ENCODE measurements at places on chromosomes 3 and 15.

GRCh38 chr3:81045976-81046375 lies 715.5 kb downstream of the GBE1 start:
- no peak for DNase-seq

GRCh38 chr3:196365736-196366135 lies 27.5 kb upstream of the TM4SF19 start:
- no peak for DNase-seq

DNA sequence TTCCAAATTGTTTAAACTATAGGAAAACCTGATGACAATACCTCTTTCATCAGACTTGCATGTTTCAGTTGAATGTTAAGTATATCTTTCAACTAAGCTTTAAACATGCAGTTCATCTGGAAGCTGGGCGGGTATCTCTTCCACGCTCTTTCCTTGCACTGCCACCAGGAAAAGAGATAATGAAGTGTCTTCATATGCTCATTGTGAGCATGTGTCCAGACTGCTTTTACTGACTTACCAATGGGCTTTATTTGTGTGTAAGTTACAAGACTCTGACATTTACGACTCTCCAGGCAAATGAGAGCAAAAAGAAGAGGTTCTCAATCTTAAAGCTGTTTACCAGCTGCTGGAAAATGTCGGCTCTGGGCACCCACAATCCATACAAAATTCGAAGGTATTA lies 52.8 kb downstream of the TMEM212 start:
- no peak for DNase-seq

DNA sequence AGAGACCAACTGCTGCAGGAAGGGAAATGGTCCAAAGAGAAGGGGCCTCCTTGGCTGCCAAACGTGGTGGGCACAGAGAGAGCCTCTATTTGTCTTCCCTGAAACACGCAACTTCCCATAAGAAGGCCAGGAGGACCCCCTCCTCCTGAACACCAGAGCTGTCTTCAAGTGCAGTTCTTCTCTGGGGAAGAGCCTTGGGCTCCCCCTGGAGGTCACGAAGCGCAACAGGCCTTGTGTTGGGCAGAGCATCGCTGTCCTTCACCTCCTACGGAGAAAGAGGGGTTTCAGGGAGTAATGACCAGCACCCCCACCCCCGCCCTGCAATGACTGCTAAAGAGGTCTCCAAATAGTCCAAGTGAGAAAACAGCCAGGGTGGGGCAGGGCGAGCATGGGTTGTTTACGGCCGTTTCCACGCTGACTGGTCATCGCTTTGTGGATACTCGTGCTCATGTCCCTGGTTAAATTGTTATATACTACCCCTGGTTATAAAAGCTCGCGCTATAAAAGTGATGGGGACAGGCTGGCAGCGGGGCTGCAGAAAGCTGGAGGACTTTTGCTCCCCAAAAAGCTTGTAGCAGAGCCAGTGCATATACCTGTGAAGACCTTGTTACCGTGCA lies 397.5 kb upstream of the ATP10A start:
- no peak for DNase-seq

- no peak for DNase-seq
These were observed 55.4 kb downstream of the KLF13 start for GRCh38 chr15:31381801-31382712.

GRCh38 chr3:79843180-79843579 lies 75.4 kb upstream of the ROBO1 start:
- no peak for DNase-seq

DNA sequence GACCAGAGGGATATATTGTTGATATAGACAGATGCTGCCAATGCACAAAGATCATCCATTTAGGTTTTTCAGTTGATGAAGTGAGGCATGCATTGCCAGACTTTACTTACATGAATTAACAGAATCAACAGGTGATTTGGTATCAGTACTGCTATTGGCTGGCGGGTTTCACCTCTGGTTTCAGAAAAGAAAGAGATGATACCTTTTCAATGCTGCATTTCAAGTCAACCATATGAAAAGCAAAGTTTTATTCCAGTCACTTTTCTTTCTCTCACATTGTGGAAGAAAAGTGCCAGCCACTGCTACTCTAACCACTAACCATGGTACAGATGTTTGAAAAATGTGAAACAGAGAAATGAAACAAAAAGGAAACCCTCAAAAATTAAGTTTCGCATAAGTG lies 289.1 kb downstream of the TIGIT start:
- DNase-seq: no peak

- DNase-seq: no peak
These were observed 3.3 kb downstream of the ARRDC4 start for GRCh38 chr15:97963779-97964178.

GRCh38 chr3:38003371-38003816 lies 12.8 kb downstream of the VILL start:
- DNase-seq: no peak

DNA sequence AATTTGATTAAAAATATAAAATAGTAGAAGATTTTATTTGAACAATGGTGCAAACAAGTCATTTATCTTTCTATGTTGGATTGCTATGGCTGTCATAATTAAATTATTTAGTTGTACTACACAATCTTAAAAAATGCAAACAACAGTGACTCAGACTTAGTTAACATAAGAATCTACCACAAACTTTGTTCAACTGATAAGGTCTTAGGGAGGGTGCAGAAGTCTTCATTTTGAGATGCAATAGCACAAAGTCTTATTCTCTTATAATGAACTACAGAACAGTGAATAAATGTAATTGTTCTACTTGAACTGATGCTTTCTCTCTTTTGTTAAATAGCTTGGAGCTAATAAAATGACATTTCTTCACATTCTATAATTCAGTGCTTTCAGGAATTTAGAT lies 482.8 kb upstream of the NAALADL2 start:
- DNase-seq: no peak

GRCh38 chr3:40623567-40623966 lies 98.8 kb downstream of the ZNF621 start:
- peak; percentile 24 for DNase-seq

- no peak for DNase-seq
These were observed 549.5 kb downstream of the DIPK2A start for GRCh38 chr3:144521131-144521530.

GRCh38 chr15:74799255-74799855 lies 13.3 kb upstream of the LMAN1L start:
- DNase-seq: no peak

DNA sequence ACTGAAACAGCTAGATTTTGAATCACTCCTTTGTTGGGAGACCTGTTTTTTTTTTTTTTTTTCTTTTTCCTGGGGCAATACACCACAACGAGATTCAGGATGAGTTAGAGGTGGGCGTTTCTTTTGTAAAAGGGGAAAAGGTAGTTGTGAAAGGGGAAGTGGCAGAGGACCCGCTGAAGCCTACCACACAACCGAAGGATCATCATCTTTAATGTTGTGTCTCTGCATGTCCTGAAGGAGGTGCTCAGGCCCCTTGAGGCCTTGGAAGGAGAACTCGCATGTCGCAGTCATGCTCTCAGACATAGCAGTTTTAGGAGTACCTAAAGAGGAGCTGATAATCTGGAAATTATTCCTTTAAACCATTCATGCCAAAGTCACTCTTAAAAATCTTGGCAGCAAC lies 137.9 kb upstream of the LRIG1 start:
- no peak for DNase-seq

DNA sequence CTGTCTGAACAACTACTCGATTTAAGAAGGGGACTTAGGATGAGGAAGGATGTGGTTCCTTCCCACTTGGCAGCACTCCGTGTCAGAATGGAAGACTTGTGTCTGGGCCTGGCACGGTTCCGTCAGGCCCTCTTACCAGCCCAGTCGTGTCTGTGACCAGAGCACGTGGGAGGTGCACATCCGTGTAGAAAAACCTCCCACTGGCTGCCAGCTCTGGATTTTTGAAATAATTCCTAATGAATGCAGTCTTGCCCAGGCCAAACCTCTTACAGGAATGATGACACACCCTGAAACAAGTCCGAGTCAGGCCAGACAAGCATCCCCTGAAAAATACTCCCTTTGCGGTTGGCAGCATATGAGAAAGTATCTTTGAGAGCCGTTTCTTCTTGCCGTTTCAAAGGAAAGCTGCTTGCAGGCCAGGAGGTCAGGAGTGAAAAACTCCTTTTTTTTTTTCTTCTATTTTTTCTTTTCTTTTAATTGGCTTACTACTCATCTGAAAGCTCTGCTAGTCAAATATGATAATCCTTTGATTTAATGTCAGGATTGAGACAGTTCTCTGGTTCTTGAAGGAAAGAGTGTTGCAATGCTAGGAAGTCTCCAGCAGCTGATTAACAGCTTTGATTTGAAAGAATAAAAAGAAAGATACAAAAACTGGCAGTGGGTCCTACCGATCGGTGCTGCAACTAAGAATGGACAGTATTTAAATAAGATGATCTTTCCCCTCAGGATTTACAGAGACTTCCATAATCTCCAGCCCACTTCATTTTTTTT lies 19.8 kb downstream of the IL1RAP start:
- no peak for DNase-seq

GRCh38 chr3:191997579-191998268 lies 536.8 kb downstream of the PYDC2 start:
- no peak for DNase-seq

DNA sequence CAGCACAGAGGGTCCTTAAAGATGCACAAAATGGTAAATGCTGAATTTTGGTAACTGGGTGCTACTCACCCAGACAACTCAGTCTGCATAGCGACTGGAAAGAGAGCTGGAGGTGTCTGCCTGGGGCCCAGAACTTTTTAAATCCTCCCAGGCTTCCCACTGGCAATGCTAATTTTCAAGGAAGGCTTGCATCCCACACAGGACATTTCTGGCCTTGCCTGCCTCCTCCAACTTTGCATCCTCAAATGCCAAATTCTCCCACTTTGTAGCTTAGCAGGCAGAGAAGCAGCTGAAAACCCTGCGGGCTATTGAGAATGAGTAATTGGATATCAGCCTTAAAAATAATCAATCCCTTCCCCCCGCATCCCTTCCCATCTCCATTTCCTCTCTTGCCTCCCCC lies 656.6 kb upstream of the ADAMTS9 start:
- no peak for DNase-seq

DNA sequence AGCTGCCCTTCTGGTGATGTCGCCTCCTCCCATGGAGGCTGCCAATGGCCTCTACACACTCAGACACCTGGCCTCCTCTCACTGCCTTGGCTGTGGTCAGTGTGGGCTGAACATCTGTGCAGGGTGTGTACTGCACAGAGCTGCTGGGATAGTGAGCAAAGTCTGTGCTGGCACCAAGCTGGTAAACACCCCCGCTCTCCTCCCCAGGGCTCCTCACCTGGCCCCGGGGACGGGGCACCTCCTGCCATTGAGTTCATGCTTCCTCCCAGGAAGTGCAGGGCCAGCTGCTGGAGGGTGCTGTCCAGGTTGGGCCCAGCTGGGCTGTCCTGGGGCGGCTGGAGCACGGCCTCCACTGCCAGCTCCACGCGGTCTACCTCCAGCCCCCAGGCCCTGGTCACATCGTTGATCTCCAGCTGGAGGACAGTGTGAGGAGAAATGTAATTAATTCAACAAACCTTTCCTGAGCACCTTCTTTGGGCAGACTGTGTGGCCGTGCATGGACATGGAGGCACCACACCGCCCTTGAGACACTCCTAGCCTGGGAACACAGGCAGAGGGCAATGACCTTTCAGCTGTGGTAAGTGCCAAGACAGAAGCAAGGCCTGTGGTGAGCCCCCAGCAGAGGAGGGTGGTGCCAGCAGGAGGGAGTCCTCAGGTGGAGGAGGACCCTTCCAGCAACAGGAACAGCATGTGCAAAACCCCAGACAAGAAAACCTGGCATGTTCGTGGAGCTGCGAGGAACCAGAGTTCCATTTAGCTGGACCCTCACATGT lies 6.8 kb downstream of the STOML1 start:
- no peak for DNase-seq

GRCh38 chr3:85364296-85364909 lies 405.6 kb downstream of the CADM2 start:
- no peak for DNase-seq

GRCh38 chr3:65493938-65494337 lies 544.8 kb downstream of the MAGI1 start:
- DNase-seq: no peak

DNA sequence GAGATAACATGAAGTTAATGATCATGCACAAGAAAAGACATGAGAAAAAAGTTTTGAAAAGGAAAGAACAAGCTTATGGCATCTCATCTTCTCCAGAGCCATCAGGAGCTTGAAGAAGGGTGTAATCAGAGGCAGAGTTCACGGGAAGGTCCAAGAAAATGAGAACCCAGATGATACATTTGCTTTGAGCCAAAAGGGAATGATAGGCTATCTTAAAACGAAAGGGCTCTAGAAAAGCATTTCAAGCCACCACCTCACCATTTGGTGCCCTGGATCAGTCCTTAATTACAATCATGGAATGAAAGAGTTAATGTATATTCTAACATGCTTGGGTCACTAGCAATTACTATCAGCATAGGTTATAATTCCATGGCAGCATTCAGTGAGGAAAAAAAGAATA lies 781.8 kb downstream of the ROBO1 start:
- no peak for DNase-seq

GRCh38 chr3:179867961-179868360 lies 168.8 kb downstream of the PEX5L start:
- no peak for DNase-seq

GRCh38 chr15:91284758-91285466 lies 184.9 kb downstream of the SV2B start:
- DNase-seq: no peak

DNA sequence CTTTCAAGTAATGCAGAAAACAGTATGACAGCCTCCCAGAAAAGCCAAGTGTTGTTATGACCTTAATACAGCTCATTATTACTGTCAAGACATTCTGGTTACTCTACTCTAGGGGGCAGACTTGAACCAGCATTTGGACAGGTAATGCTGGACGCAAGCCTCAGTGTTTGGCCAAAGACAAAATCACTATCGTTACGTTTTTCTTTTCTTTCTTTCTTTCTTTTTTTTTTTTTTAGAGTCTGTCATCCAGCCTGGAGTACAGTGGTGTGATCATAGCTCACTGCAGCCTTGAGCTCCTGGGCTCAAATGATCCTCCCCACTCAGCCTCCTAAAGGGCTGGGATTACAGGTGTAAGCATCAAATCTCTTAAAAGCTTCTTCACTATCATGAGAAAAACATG lies 29.4 kb upstream of the TMEM45A start:
- no peak for DNase-seq

- DNase-seq: no peak
These were observed 246.4 kb upstream of the TPRG1 start for GRCh38 chr3:188925376-188925775.

DNA sequence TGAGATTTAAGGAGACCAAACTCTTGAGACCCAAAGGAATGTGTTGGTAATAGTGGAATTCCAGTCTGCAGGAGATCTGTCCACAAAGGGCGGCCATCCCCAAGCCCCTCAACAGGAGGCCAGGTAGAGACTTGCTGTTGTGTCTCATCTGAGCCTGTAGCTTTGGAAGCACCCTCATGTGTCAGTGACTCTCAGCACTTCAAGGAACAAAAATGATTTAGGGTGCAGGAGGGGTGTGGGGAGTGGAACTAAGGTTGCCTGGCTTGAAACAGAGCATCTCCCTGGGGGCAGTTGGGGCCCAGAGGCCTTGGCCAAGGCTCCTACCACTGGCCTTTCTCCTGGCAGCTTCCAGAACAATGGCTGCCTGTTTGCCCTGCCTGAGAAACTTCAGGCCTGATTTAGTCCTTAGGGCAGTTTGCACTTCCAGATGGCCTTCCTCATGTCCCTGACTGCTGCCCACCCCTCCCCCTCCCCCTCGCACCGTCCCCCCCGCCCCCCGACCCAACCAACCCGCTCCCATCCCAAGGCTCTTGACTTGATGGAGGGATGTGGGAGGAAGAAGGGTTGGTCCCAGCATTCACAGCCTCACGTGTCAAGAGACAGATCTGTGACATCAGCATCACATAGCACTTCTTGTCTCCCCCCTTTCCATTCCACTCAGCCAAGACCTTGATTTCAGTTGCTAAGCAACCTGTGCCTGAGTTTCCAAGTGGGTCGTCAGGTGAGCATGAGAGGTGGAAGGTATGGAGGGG lies 77.1 kb downstream of the CORO2B start:
- no peak for DNase-seq

- DNase-seq: no peak
These were observed 240.0 kb downstream of the MBNL1 start for GRCh38 chr3:152508705-152509104.
